Epithelial cell of prostate (primary cell): ENCODE measurements at places on chromosomes 5 and 9.

GRCh38 chr9:121721770-121722169, 70.3 kb downstream of the DAB2IP start:
- DNase-seq, result no peak

DNA sequence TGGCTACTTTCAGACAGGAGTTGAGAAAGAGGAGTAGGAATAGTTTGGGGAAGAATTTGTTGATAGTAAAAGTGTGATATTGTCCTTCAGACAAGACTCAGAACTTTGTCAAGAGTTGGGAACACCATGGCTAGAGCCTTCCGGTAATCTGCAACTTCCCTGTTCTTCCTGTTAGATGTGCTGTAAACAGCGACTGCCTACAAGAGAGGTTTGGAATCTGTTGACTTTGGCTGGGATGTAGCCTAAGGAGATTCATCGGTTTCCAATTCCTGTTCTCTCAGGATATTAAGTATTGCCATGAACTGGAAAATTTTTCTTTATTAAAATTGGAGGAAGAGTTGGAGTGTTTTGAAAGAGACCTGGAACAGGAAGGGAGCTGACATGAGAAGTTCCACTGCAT, 43.9 kb downstream of the ARHGAP26 start:
- no peak for DNase-seq

- DNase-seq, result peak; percentile 31
Measured at GRCh38 chr5:149837680-149838269, 106.8 kb downstream of the PDE6A start.

DNA sequence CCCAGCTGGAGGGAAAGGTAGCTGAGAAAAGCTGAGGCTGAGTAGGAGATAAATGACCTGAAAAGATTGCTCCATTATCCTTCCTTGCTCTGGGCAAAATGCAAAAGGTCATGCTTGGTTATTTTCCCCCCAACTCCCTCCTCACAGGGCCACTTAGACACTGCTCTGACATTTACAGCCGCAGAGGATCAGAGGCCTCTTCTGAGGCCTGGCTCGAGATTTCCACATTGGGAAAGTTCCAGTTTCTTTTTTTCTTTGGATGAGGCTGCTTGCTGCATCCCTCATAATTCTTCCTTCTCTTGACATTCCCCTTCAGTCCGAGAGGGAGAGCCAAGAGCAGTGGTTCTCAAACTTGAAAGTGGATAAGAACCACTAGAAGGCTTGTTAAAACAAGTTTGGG, 60.1 kb upstream of the HSPA9 start:
- no peak for DNase-seq

DNA sequence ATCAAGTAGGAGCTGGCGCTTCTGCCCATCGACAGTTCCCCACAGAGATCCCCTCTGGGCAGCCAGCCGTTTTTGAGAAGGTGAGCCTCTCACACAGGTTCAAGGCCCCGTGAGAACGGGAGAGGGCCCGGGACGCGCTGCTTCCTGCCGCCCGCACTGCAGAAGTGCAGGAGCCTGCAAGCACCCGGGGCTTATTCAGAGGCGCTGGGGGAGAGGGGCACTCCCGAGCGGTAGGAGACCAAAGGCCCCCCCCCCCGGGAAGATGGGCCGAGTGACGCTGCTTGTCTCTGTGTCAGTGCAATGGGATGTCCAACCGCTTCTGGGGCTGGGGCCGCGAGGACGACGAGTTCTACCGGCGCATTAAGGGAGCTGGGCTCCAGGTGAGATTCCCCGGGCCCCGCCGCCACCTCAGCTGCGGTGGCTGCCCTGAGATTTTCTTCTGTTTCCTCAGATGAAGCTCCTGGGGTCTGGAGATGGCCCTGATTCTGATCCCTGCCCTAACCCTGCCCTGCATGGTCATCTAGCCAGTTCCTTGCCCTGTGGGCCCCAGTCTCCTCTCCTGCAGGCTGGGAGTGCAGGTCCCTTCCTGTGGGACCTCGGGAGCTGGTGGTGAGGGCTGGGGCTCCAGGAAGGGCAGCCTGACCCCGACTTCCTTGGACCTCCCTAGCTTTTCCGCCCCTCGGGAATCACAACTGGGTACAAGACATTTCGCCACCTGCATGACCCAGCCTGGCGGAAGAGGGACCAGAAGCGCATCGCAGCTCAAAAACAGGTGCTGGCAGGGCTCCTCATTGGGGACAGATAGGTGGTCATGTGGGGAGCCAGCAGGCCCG, 8.5 kb downstream of the B4GALT7 start:
- DNase-seq, result no peak

DNA sequence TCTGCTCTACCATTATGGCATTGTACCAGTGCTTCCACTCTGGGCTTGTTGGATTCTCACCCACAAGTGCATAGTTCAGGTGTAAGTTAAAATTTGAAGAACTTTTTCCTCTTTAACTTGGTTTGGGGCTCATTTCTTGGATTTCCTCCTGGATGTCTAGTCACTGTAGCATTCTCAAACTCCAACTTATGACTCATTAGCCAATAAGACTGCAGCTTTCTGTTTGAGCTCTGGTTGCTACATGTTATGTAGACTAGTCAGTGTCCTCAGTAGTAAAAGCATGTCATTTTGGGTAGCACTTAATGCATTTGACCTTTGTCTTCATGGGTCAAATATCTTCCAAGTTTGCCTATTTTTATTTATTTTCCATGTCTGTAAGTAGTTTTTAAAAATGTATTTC, 790.8 kb downstream of the BRINP1 start:
- DNase-seq, result peak; percentile 37

DNA sequence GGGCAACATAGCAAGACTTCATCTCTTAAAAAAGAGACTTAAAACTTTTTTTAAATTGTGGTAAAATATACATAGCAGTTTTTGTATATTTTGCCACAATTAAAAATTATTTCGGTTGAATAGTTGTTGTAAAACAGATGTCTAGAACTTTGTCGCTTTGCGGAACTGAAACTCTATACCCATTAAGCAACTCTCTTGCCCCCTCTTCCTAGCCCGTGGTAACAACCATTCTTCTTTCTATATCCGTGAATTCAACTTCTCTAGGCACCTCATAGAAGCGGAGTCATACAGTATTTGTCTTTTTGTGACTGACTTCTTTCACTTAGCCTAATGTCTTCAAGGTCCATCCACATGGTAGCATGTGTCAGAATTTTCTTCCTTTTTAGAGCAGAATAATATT, 43.3 kb downstream of the SPARC start:
- no peak for DNase-seq

DNA sequence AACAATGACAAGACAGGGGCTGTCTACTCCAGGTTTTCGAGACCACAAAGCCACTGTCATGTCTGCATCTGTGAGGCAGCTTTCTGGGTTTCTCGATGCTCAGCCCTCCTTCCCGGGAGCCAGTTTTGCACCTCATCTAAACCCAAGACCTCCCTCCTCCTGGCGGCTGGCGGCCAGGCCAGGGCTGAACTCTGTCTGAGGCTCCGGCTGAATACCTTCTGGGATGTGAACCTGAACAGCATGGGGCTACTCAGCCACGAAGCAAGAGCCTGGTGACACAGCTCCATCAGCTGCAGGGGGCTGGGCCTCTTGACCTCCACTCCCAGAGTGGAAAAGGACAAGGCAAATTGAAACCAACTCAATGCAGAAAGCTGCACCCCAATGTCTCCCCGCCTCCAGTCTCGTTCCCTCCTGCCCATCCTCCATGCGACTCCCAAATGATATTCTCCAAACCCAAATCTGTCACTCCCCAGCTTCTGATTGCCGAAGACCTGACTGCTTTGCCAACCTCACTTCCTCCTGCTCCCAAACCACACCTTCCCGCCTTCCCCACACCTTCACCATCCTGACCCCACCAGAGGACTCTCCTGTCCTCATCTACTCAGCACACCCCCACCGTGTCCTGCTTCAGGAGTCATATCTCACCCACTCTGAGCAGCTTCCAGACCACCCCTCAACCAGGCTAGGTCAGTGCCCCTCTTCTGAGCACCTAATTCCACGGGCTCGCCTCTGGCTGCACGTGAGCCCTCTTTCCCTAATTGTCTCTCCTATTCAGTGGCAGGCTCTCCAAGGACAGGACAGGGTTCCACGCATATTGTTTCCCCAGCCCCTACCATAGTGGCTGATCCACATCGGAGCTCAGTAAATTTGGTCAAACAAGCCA, 4.5 kb downstream of the ANKS6 start:
- no peak for DNase-seq

GRCh38 chr9:86424251-86424891, 70.2 kb upstream of the TUT7 start:
- no peak for DNase-seq

GRCh38 chr5:53923961-53924360, 363.5 kb downstream of the NDUFS4 start:
- DNase-seq, result no peak
